ENCODE measurements at places on chromosomes 3 and 15.

DNA sequence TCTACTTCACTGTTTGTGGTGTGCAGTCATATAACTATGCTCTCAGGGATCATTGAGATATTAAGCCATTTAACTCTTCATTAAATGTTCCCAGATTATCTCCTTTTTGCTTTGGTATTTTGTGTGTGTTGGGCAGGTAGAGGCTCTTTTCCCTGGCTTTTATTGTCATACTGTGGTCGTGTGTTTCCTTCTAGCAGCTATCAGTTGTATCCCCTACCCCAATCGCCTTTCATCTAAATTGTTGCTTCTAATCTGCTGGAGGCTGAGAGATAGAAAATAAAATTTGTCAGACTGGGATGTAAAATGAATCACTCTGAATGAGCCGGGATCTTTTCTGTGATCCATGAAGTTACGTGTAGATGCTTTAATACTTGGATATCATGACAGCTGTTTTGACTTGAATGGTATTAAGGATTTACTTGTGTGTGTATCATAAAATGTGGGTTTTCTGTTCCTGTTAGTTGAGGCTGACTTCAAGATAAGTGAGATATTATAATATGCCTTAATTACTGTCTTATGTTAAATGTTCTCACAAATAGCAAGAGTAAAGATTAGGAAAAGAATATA lies 9.2 kb downstream of the NFKBIZ start:
- DNase-seq = no peak

DNA sequence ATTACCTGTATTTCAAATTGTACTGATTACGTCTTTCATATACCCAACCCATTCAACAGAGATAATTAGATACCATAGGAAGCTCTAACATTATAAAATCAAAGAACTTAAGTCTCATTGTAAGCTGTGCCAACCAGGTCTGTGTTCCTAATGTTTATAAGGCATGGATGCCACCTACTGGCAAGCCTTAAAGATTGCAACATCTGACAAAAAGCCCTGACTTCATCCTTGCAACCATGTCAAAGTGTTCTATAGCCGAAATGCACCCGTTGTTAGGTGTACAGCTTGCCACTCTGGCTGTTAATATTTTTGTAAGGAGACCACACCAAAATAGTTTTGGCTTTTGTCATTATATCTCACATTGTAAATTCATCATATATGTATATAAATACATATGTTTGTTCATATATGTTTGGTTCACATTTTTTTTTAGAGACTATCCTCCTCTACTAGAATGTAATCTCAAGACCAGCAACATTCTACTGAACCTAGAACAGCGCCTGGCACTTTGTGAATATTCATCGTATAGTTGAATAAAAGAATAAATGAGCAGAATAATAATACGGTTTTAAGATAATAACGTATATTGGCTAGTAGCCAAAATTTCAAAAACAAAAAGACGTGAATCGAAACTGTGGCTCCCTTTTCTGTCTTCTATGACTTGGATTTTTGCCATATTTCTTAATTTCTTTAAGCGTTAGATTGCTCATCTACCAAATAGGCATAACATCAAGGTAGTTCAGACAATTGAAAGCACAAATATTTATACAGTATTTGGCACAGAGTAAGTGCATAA lies 258.1 kb downstream of the TBL1XR1 start:
- no peak for DNase-seq

GRCh38 chr3:164460851-164461250 lies 617.4 kb downstream of the SI start:
- DNase-seq = no peak

DNA sequence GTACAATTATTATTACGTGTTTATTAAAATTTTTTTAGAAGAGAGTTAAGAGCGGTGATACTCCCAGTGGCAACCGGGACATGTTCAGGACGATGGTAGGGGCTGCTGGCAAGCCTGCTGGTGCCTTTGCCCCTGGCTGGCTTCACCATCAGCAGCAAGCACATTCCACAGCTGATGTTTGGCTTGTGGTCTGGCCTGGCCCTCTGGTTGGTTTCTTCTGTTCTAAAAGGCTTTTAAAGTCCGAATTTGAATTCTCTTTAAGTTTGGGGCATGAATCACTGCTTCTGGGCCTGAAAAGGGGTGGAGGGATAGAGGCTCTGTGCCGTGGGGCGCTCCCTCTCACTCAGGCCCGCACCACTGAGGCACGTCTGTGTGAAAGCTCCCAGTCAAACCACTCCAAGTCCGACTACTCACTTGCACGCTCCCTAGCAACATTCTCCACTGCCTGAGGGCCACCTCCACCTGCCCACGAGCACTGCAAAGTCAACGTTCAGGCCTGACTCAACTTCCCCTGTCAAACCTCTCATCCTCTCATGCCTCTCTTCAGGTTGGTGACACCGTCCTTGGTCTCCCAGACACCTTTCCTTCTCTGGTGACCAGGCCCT lies 10.1 kb downstream of the ITGA11 start:
- no peak for DNase-seq

DNA sequence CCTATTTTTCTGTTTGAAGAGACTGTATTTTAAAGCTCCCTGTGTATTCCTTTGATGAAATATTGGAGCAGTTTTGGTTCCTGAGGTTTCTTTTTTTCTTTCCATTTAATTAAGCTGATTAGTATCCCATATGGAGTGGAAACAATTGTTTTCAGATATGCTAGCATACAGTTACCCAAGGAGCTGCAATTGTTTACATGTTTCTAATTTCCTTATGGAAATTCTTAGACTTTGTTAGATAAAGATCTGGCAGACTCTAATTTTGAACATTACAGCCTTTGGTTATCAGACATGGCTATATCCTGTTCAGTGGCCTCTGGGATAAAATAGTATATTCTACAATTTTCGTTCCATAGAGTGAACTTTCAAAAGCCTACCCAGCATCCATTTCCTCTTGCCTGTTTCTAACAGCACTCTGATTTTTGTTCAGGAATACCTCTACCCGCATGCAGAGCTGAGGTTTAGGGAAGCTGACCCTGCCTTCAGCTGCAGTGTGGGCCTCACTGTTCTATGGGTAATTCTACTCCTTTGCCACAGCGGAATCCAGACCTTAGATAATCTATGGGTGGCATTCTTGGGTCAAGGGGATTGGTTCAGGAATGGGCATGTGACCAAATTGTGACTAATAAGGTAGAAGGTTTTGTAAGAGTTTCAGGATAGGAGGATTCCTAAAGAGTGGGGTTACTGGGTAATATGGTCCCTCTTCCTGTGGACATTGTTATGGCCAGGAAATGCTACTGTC lies 161.1 kb upstream of the ANKRD28 start:
- DNase-seq = no peak

DNA sequence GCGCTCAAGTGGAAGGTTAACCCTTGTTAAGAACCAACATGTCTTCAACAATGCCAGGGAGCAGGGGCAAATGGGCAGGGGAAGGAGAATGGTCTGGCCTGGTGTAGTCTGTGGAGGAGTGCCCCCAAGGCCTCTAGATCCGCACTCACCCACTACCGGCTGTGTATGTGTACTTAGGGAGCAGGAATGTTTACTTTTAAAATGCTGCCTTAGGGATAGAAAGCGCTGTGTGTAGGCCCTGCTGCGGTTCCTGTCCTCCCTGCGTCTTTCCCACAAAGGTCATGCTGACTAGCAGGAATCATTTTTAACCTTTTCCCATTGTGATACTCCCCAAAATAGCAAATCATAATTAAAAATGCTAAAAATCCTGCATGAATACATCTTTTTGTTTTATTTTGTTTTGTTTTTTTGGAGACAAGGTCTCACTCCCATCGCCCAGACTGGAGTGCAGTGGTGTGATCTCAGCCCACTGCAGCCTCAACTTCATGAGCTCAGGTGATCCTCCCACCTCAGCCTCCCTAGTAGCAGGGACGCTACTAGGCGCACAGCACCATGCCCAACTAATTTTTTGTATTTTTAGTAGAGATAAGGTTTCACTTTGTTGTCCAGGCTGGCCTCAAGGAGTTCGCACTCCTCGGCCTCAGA lies 35.9 kb upstream of the CEMIP start:
- DNase-seq = no peak

- no peak for DNase-seq
Measured at GRCh38 chr15:69424001-69424400, 9.9 kb downstream of the KIF23 start.

DNA sequence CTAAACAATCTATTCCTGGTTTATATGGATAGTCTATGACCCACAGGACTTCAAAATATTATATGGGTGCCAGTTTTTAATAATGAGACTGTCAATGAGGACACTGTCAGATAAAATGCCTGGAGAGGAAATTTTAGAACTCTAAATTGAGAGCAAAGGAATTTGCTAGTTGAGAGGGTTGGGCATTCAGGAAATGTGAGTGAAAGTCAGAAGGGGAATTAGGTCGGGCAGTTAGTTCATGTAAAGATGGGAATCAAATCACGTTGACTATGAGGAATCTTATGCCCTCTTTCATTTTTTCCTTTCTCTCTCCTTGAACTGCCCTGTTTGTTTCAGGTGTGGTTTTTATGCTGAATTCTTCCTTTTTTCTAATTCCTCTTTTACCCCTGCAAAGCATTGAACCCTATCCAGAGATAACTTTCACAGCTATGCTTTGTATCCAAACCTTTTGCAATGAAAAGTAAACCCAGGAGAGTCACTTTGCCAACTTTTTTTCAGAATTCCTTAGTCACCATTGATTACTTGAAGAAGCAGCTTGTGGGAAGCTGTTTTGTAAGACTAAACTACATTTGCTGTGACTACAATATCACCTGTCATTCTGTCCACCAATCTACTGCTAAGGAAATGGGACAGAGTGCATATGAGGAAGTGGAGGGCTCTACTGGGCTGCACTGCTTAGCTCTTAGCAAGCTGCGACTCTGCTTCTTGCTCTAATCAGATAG lies 27.8 kb downstream of the CHP1 start:
- no peak for DNase-seq

- no peak for DNase-seq
Measured at GRCh38 chr3:188338086-188338485, 184.1 kb downstream of the LPP start.

DNA sequence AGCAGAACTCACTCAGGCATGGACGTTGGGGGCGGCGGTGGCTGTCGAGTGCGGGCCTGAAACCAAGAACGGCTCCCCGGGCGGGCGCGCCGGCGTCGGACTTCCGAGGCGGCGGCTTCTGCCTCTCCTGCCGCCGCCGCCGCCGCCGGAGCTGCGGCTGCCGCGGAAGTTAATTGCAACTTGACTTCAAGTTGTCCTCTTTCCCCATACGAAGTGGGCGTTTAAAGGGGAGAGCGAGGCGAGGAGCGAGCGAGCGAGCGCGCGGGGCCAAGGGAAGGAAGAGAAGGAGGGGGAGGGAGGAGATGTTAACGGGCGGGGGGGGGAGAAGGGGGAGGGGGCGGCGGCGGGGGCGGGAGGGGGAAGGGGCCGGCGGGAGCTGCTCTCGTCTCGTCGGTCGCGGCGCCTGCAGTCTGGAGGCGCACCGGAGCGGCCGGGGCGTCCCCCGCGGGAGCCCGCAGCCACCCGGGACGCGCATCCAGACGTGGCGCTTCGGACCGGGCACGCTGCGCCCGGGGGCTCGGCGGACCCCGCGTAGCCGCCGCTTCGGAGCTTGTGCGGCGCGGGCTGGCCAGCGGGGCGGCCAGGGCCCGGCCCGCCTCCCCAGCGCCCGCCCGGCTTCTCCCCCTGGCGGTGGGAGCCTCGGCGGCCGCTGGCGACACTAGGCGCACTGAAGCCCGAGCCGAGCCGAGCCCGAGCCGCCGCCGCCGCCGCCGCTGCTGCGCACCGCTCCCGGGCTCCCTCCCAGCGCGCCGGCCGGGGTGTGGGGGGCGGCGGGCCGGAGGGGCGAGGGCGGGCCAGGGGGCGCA lies 19.7 kb upstream of the SATB1 start:
- DNase-seq = no peak

- DNase-seq = no peak
Measured at GRCh38 chr3:107062310-107062709, 314.9 kb upstream of the CCDC54 start.

- DNase-seq = no peak
Measured at GRCh38 chr15:38961456-38961855, 396.8 kb upstream of the RASGRP1 start.

DNA sequence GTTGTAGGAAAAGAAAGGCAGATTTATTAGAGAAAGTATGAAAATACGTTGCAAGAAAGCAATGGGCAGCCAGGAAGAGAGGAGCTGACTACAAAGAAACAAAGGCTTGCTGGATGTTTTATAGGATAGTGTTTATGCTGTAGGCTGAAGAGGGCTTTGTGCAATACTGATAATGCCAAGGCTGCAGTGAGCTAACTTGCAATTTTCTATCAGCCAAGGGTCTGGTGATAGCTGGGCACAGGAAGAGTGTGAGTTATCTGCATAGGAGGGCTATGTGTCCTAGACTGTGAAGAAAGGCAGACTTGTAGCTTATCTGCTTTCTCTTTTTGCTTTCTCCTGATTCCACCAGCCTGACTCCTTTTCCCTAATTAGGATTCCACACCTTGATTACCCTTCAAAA lies 51.3 kb upstream of the OSBPL11 start:
- DNase-seq = no peak

- no peak for DNase-seq
Measured at GRCh38 chr3:26193558-26193957, 403.7 kb downstream of the OXSM start.

DNA sequence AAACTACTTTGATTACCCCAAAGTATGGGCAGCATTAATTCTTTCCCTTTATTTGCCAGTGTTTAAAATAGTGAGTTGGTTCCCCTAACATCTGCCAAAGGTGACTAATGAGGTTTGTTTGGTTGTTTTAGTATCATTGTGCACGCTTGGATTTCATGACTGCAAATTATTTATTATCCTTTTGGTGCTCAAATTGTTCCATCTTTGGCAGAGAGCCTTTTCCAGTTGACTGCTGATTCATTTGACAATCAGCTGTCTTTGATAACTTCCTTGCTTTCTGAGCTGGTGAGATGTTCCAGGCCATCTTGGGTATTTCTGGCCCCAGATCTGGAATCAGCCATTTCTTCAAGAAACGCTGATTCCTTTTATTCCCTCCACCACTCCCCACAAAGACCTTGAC lies 8.9 kb downstream of the DLEC1 start:
- no peak for DNase-seq

GRCh38 chr15:45023659-45024225 lies 747 bp downstream of the SORD start:
- no peak for DNase-seq
